DMS79 (cell line): ENCODE measurements at places on chromosomes 2 and 18.

DNA sequence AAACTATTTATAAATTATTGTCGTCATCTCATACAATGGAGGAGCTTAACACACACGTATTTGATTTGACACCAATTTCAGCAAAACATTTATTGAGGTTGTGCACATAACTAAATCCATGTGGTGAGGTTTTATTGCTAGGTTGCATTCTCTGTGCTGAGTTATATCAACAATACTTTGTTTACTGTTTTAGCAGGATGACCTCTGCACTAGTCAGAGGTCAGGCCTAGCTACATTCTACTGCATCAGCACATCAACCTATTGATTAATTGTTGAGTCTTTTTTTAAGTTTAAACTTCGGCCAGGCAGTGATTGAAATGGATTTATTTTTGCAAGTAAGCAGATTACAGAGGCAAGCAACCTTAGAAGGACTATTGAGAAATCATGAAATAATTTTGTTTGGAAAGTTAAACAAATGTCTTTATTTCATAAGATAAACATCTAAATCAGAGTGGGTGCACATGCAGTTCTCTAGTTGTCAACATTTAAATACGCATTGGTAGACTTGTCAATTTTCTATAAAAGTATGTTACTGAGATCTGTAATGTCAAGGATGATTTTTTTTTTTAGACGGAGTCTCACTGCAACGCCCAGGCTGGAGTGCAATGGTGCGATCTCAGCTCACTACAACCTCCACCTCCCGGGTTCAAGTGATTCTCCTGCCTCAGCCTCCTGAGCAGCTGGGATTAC lies 75.2 kb upstream of the CD28 start:
- DNase-seq: no peak

GRCh38 chr2:83464444-83464843 lies 994.6 kb downstream of the SUCLG1 start:
- no peak for DNase-seq

GRCh38 chr2:240397924-240398645 lies 37.4 kb upstream of the GPC1 start:
- no peak for DNase-seq

DNA sequence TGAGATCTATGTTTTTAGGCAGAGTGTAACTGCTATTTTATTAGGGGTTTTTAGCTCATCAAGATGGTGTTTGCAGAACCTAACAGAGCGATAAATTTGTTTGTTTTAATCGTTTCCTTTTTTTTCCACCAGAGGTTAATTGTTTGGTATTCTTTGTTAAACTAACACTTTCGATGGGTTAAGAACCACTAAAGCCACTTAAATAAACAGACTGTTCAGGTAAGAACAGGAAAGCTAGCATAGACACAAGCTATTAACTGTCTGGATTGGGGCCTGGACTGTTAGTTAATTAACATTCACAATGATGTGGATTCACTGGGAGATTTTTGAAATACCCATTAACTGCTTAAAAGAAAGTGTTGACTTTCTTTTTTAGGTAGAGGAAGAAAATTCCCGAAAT lies 209.0 kb upstream of the COPS8 start:
- DNase-seq: peak; percentile 84

- DNase-seq: no peak
These were observed 591 bp downstream of the C2orf80 start for GRCh38 chr2:208189069-208189809.

DNA sequence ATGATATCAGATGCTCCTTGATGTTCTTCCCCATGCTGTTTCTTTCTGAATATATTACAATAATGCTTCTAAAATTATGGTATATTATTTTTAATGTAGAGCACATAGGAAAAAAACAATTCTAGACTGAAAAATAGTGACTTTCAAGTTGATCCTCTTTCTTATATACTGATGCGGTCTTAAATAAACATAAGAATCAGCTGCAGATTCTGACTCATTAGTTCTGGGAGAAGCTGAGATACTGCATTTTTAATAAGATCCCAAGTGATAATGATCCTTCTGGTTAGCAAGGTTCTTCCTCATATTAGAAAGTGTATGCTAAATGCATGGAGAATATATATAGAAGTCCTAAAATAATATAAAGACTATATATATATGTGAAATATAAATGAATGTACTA lies 124.9 kb downstream of the XIRP2 start:
- no peak for DNase-seq

- no peak for DNase-seq
These were observed 35.6 kb downstream of the RAD51AP2 start for GRCh38 chr2:17482651-17483050.

DNA sequence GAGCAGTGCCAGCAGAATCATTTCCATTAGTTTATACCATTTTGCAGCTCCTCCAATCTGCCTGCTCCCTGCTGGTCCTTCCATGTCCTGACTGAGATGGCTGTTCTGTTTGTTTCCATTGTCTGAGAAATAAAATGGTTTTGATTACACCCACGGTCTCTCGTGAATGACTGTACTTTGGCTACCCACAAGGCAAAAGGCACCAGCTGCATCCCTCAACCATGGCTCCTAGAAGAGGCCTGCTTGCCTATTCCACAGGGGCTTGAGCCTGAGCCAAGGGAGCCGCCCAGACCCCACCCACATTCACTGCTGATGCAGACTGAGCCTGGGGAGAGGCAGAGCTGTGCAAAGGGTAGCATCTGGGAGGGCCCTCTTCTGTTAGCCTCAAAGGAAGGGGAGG lies 31.2 kb downstream of the MARCHF4 start:
- DNase-seq: no peak

GRCh38 chr2:201378496-201379397 lies 21.6 kb upstream of the FLACC1 start:
- no peak for DNase-seq

DNA sequence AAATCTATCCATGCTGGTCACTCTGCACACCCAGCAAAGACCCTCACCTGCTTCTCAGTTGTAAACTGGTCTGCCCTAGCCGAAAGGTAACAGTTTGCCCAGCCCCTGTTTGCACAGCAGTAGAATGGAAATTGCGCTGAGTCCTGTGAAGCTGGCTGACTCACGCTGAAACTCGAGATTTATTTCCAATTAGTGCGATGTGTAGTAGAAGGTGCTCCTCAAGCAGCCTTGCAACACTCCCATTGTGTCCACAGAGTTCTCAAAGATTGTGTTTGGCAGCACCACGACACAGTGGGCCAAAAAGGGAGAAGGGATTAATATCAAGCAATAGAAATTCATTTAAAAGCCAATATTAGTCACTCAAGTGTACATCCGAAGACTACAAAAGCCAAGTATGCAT lies 21.7 kb upstream of the APCDD1 start:
- DNase-seq: no peak

DNA sequence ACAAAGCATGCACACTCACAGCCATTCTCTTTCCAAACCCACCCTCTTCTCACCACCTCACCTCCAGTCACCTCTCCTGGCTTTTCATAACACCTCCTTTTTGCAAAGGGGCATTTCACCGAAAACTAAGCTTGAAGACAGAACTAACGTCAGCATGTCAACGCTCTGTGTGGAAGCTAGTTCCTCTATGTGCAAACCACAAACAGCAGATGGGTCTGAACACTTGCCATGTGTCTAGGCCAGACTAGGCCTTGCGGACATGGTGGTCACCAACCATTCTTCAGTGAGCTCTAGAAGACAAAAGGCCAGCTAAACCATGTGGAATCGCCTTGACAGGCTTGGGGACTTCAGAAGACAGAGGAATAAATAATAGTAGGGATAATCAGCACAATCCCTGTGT lies 148.5 kb downstream of the TXNL1 start:
- no peak for DNase-seq

- no peak for DNase-seq
These were observed 251.9 kb upstream of the CHAC2 start for GRCh38 chr2:53515435-53516332.

DNA sequence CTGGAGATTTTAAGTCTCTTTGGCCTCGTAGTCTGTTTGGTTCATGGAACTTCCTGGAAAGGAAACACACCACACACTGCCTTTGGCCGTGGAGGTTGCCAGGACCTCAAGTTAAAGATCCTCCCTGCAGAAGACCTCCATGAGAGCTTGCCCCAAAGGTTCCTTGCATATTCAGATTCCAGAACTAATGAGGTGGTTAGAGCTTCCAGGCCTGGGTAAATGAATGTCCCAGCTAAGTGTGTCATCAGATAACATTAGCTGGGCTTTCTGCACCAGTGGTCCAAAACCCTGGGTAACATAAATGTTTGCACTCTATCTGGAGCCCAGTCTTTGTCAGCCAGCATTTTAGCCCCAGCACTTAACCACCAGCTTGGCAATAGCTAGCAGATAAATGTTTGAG lies 122.1 kb upstream of the EML6 start:
- no peak for DNase-seq

DNA sequence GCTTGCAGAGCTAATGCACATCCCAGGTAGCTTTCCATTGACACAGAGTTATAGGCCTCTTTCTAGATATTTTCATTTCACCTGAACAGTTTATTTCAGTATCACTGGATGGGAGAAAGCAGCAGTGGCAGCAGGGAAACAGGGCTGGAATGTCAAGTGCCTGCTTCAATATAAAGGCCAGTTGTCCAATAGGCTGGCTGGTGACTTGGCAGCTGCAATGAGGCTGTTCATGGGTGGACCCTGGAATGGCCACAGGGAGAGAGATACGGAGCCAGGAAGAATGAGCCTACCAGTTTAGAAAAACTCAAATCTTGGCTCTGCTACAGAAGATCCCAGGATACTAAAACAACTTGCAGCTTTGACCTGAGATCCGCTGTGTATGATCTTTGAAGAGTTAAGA lies 185.0 kb downstream of the BCL11A start:
- no peak for DNase-seq

DNA sequence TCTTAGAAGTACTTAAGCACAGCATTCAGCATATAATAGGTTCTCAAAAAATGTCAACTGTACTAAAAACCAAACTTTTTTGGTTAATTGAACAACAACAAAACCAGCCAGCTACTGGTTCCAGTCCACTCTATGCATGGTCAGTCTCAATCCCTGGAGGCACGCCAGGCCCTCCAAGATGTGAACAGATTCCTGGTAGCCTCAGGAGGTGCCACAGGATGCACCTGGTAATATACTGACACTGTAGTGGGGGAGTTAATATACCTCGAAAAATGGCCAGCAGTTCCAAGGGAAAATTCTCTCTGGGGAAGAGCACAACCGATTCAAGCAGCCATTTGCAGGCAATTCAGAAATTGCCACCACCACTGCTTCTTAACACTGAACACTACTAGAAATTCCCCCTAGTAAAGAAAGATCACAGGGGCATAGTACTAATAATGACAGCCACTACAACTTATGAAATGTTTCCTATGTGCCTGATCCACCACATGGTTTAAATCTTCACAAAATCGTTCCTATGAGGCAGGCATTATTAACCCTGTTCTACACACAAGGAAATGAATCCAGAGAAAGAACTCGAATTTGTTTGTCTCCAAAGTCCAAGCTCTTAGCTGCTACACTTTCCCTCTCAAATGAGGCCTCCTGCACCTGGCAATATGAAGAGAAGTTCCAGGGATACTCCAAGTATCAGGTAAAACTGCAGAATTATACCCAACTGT lies 3.4 kb downstream of the MGAT4A start:
- peak; percentile 2 for DNase-seq

GRCh38 chr2:27815860-27816438 lies 44.4 kb downstream of the MRPL33 start:
- DNase-seq: no peak

DNA sequence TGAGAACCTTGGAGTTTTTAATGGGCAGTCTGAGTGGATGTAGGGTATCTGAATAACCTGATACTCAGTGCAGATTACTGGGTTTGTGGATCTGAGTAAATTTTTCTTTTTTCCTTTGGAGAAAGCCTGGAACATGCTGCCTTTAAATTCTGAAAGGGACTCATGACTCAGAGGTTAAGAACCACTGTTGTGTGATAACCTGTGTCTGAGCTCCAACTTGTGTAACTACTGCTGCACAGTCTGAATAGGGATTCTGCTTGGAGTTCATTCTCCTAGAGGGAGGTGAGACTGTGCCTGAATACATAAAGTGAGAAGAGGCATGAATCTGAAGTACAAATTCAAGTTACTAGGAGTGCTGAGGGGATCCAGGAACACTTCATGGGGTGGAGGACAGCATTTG lies 36.2 kb downstream of the KDM3A start:
- DNase-seq: no peak

GRCh38 chr2:226414335-226414734 lies 385.3 kb downstream of the IRS1 start:
- DNase-seq: no peak

GRCh38 chr18:9091066-9091476 lies 11.4 kb upstream of the NDUFV2 start:
- no peak for DNase-seq

- no peak for DNase-seq
These were observed 137.7 kb downstream of the TANC1 start for GRCh38 chr2:159106109-159106508.

DNA sequence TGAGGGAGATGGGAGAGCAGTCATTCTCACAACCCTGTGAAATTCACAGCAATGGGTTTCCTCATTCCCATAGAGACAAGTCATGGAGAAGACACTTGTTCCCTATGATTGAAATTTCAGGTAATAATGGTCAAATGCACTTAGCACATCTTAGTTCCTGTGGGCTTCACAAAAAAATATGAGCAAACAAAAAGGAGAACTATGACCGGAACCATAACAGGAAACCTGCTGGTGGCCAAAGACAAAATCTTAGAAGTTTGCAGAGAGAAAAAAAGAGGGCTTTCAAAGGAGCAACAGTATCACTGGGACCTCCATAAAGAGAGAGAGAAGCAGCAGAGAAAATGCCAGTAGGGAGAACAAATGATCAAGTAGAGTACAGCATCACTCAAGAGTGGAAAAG lies 138.9 kb upstream of the APCDD1 start:
- DNase-seq: no peak

DNA sequence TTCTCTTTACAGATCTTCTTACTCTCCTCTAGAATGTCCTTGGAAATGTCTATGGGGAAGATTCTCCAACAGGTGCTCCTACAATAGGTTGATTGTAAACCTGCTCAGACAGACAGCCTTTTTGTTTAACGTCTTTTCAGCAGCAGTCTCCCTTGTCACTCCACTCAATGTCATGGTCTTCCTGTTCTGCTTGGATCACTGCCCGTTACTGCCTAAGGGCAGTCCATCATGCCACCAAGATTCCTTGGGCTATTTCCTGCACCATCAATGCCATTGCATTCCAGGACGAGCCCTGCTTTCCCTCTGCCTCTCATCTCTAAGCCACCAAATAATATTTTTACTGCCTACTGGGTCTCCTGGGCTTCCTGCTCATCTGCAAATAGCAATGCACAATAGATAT lies 97.4 kb upstream of the GALNT5 start:
- DNase-seq: no peak

DNA sequence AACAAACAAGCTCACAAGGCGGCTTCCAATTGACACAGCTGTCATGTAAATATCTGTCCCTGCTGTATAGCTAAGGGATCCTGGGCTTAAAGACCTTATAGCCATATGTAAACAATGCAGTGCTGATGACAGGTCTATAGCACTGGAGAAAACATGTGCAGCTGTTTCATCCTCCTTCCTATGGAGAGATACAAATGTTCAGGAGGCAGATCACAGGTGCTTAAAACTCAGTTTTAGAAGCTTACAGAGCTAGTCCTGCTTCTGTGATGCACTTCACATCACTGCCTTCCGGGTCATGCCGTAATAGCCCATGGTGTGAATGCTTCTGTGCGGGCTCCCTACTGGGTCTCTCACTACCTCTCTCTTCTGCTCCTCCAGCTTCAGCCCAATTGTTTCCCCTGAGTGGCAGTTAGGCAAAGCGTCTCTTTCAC lies 262.4 kb upstream of the CHST9 start:
- DNase-seq: no peak
